HS-5 (cell line): ENCODE measurements at places on chromosomes 12 and 14.

DNA sequence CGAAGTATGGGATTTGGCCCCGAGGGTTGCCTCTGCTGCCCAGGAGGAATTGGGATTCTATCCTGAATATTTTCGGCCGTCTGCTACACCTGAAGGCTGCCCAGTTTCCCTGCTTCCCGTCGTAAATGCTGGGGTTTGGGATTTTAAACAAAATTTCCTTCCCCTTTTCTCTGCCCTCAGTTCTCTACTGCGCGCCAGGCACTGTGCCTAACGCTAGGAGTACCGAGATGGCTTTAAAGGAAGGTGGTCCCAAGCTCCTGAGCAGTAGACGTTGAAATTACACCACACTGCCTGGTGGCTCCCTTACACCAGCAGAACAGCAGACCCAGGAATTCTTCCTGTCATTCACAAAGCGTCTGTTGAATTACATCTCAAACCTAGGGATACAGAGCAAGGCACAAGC, 566 bp upstream of the PRDM4 start:
- DNase-seq: no peak

GRCh38 chr12:114340231-114340630, 65.7 kb downstream of the TBX5 start:
- DNase-seq: no peak

DNA sequence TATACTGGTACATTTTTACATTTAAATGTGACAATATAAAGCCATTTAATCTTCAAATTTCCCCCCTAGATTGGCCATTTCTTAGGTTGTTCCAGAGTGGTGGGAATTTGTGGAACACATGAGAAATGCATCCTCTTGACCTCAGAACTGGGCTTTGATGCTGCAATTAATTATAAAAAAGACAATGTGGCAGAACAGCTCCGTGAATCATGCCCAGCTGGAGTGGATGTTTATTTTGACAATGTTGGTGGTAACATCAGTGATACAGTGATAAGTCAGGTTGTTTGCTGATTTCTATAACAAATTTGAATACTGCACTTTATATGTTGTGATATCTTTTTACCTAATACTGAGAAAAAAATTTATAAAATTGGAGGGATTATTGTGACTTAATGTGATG, 7.6 kb upstream of the ZNF410 start:
- DNase-seq: no peak

- DNase-seq: no peak
These were observed 30.6 kb upstream of the OSBPL8 start for GRCh38 chr12:76590131-76590530.

GRCh38 chr12:53483225-53483978, 15.9 kb downstream of the MAP3K12 start:
- DNase-seq: no peak

DNA sequence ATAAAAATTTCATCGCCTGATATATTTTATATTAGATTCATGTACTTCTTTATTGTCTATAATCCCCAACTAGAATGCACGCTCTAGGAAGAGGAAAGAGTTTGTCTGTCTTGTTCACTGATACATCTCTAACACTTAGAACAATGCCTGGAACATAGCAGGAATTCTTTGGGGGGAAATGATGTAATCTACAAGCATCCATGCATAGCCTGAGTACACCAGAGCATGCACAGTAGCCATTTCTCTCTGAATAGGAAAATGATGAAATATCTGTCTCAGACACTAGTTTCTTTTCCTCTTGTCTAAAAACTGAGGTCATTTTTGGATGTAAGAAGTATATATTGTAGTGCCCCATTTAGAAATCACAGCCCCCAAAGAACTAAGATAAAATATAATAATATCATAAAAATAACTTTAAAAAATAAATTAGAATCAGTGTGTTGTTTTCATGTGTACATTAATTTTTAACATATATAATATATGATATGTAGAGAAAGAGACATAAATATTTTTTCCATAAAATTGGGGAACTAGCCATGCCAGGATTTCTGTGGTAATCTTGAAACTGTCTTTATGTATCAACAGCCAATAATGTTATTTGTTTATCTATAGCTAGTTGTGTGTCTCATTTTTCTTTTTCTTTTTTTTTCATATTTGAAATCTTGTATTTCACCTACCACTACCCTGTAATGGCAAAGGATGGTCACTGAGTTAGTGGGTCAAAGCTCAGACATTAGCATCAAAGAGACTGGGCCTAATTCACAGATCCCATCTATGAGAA, 155.6 kb upstream of the TMCC3 start:
- DNase-seq: peak; percentile 55

GRCh38 chr12:124296916-124297351, 2.0 kb downstream of the RFLNA start:
- DNase-seq: no peak

DNA sequence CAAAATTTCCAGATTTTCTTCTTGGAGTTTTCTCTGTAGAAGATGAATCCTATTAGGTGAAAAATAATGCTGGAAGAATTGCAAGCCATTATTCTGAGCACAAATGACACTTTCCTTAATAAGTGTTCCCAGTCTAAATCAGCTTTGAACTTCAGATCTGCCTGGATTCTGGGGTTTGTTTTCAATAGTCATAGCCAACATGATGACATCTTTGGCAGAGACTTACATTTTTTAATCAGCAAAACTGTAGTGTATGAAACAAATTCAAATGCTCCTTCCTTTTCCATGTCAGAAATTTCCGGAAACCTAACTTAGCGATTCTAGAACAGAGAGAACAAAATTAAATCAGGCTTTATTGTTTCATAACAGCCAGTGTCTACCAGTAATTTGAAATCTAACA, 88.5 kb downstream of the TSPAN8 start:
- no peak for DNase-seq

DNA sequence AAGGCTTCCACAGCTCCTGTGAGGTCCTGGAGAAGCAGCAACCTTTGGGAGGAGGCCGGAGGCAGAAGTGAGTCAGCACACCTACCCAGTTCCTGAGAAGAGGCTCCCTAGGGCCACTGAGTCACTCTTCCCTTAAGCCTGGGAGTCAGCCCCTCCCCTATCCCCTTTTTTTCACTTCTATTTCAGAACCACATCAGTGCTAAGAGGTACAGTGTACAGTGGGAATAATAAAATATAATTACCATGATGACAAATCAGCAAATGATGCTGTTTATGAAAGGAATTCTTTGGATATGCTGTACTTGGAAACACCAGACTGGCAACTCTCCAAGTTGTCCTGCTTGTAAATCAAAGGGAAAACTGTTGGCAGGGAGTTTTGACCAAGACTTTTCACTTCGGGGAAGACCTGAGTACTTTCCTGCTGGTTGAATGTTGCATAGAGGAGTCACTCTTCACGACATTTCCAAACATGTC, 7.8 kb upstream of the TBPL2 start:
- peak; percentile 96 for DNase-seq

DNA sequence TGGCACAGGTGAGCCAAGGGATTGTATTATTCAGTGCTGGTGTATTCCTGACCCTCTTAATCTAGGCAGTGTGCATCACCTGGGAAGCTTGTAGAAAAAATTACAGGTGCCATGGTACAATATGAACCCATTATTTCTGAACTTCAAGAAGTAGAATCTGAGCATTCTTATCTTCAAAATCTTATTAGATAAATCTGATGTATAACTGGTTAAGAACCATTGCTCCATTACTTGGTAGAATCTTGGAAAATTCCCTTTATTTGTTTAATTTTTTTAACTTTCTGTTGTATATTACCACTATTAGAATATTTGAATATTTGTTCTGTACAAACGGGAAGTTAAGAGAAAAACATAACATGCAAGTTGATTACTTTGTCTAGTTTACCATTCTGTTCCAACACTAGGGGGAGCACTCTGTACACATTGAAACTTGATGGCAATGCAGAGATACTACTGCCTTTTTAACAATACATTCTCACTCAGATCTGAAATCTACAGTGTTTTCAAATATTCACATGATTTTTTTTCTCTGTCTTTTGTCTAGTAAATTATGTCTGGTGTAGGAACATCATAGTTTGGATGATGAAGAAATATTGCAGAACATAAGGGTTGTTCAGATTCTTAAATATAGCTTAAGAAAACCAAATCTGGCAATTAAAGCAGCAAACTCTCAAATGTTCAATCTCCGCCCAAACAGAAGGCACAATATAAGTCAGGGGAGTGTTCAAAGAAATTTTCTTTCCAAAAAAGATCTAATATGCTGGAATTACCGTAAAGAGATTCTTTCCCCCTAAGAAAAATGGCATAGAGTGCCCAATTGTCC, 196.6 kb downstream of the PCNX1 start:
- no peak for DNase-seq

DNA sequence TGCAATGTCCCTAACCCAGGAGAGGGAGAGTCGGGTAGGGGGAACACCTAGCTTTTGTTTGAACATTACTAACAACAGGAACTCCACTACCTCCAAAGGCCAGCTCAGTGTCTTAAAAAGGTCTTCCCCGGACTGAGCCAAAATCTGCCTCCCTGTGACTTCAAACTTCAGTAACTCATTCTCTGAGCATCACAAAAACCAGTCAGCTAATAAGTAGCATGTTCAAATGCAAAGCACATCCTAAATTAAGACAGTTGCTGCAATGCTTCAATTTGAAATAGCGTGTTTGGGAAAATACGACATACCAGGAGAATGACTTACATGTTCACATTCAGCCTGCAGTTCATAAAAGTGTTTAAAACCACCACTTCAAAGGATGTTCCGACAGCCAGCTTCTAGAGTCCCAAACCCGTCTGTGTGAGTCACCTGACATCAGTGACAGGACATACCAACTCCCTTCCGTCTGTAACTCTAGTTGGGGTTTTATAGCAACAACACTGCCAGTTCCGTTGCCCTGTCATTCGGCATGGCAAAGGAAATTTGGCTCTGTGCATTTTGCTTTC, 13.0 kb downstream of the ZFP36L1 start:
- DNase-seq: peak; percentile 89

DNA sequence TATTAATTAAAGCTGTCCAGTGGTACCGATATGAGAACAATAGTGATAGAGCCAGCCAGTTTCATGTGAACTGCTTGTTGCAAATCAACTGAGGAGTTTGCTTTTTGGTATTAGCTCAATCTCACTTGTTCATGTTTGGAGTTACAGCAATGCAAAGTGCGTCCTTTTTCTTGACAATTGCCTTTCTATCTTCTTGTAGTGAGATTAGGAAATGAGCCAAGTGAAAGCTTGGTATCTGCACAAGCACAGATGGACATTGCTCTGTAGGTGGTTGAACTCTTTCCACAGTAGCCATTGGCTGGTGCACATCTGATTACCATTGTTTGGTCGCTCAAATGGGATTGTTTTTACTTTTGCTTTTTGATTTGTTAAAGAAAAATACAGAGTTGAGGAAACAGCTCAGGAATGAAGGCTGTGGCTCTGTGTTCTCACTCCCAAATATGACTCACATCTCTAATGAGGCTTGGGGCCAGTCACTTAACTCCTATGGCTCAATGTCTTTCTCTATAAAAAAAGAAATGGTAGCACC, 241.4 kb downstream of the BMP4 start:
- peak; percentile 28 for DNase-seq

GRCh38 chr12:4874671-4875070, 35.0 kb upstream of the KCNA1 start:
- no peak for DNase-seq

DNA sequence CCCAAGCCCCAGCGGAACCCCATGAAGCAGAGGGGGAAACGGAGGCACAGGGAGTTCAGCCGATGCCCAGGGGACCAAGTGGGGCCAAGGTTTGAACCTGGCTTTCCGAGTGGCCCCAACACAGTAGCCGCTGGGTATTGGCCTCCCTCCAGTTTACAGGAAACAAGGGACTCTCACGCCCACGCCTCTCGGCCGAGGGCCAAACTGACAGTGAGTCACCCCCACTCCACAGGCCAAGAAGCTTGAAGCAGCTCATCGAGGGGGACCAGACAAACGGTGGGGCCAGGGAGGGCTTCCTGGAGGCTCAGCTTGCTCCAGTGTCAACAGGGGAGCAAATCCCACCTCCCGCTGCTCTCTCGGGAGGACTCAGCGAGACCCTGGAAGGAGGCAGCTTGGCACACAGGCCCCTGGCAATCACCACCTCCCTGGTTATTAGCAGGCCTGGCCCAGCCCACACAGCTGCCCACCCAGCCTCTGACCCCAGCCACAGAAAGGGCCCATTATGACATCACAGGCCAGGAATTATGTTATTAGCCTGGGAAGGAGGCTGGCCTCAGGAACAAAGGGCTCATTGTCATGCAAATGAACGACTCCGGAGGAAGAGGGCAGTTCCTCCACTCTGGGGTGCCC, 54.6 kb downstream of the NCOR2 start:
- DNase-seq: peak; percentile 80

DNA sequence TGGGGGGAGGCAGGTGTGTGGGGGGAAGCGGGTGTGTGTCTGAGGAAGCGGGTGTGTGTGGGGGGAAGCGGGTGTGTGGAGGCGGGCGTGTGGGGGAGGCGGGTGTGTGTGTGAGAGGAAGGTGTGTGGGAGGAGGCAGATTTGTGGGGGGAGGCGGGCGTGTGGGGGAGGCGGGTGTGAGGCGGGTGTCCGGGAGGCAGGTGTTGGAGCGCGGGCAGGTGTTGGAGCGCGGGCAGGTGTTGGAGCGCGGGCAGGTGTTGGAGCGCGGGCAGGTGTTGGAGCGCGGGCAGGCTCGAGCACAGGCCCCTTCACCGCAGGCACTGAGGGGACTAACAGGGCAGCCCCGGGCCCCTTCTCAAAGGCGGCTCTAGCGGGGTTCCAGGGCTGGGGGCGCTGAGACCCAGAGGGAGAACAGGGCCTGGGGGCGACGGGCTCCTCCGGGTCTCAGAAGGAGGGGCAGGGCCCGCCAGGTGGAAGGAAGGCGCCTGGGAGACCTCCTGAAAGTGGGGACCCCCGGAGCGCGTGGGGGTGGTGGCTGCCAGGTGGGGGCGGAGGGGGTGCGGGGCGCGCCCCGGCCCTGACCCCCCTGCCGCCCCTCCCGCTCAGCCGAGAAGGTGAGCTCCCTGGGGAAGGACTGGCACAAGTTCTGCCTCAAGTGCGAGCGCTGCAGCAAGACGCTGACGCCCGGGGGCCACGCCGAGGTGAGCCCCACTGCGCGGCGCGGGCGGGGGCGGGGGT, 3.2 kb downstream of the CRIP2 start:
- no peak for DNase-seq

GRCh38 chr12:122880668-122881067, 15.3 kb downstream of the VPS37B start:
- no peak for DNase-seq

DNA sequence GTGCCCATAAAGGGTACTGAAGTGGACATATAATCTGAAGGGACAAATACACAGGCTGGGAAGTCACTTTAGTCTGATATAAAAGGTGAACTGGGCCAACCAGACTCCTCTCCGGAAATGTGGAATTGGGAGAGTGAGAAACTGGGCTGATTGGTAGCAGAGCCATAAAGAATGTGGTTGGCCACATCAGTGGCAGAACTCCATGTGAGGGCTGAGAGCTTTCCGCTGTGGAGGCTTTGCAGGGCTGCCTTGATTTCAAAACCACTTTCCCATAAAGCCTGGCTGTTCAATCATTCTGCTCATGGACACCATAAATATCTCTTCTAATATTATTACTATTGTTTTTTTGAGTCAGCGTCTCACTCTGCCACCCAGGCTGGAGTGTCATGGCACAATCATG, 220.3 kb downstream of the MON2 start:
- no peak for DNase-seq

- no peak for DNase-seq
These were observed 77.9 kb downstream of the TMEM30B start for GRCh38 chr14:61203081-61203753.
